GM04503 (cell line): ENCODE measurements at places on chromosomes 12 and 14.

DNA sequence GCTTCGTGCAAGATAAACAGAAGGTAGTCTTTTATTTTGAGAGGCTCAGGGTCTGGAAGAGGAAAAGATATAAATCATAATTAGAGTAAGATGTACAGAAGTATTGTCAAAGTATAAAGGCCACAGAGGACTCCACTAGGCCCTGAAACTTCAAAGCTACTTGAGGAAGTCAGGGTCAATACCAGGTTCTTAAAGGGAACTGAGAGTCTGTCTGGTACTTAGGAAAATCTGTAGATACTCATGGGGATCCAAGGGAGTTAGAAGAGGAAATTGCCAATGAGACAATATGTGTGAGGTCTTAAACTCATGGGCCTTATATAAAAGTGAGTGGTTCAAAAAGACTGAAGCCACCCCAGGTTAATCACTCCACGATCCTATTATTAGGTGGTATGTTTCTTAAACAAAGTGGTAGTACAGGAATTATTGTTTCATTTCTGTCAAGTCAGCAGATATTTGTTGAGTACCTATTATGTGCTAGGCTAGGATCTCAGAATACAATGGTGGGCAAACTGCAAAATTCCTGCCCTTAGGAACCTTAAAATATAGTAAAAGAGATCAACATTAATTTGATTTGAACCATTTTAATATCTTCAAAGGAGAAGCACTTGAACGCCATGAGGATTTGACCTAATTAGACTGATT is 314.6 kb downstream of the ADAMTS20 start:
- no peak for DNase-seq

DNA sequence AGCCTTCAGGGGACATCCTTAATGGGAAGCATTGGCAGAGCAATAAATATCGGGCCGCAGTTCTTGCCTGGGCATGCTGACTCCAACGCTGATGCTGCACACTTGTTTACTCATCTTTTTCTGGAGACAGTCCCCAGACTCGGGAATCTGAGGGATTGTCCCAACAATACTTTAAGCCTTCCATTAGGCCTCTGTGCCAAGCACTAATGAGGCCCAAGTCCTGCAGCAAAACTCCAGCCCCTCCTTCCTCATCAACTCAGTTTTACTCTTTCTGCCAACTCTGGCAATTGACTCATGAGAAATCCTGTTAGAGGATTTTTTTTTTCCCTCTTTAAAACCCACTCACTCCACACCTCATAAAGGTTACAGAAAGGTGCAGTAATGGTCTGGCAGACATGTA is 233.4 kb upstream of the PELI2 start:
- peak; percentile 11 for DNase-seq

DNA sequence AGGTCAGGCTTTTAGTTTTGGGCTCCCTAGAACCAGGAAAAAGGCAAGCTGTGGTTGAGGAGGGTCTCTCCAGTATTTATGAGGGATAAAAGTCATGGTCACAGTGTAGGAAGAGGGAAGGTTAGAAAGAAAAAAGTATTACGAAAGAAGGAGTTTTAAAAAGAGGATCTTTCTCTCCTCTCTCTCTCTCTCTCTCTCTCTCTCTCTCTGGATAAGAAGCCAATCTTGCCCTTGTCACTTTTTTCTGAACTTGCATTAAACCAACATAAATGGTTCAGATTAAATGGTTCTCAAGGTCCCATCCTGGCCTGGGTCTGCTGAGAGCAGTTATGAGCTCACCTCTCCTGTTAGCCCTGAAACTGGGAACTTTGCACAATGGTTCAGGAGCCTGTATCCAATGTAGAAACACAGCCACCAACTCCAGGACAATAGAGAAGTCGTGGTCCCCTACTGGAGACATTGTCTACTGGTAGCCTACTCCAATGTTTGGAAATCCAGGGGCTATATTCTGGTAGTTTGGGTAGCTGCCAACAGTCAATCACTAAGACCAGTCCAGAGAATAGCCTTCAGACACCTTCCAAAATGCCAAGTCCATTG is 131.9 kb downstream of the DAD1 start:
- no peak for DNase-seq

DNA sequence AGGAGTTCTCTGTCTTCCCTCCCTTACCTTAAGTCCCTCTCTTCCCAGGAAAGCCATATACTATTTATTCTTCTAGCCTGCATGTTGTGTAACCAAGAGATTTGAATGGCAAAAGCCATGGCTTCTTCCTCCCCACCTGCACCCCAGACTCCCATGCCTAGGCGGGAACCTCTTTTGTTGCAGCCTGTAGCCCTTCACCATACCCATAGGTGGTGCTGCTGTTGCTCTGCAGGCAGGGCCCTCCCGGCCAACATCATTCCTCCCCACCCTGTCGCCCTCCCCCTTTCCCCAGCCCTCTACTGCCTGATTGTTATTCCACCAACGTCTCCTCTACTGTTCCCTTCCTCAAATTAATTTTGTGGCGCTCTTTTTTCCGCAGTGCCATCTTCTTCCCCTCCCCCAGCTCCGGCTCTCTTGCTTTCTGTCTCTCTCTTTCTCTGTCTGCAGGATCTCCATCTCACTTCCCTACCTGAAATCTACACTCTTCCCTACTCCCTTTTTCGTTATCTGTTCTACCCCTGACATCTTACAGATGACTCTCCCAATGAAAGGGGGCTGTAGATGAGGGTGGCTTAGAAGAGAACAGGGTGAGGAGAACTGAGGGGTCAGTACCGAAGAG is 13.8 kb downstream of the NGDN start:
- no peak for DNase-seq

DNA sequence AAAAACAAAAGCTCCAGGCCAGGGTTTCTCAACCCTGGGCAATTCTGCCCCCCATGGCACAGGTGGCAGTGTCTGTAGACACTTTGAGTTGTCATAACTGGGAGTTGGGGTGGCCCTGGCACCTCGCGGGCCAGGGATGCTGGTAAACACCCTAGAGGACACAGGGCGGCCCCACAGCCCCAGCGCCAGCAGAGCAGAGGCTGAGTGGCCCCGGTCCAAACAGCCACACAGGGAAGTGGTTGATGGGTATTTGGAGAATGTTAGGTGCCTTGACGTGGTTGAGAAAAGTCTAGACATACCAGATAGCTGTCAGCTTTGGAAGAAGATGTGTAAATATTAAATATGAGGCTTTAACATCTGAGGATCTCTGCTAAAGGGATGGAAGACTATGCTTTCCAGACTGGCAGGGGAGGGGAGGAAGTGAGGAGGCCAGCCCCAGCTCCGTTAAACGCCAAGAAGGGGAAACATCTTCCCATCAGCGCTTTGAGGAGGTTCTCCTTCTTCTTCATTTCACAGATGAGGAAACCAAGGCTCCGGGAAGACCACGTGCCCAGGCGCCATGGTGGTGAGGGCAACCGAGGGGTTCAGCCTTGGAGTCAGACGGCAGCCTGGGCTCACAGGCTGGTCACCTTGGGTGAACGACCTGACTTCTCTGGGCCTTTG is 103.7 kb downstream of the SCARB1 start:
- no peak for DNase-seq

GRCh38 chr12:92546259-92546634 is 156.5 kb upstream of the PLEKHG7 start:
- DNase-seq, result no peak

- no peak for DNase-seq
Observed at GRCh38 chr12:64180951-64181350, 41.1 kb downstream of the KICS2 start.

GRCh38 chr14:24785698-24786097 is 151.7 kb upstream of the GZMB start:
- DNase-seq, result no peak

GRCh38 chr12:126926023-126926594 is 1340.9 kb upstream of the TMEM132C start:
- DNase-seq, result no peak
